Thoracic aorta (tissue), 2 donors: ENCODE measurements at places on chromosomes 12 and 14. TPM values are rescaled to one million over a fixed set of nuclear protein-coding genes. Genes with fewer than 3 reads are reported as not detected.

DNA sequence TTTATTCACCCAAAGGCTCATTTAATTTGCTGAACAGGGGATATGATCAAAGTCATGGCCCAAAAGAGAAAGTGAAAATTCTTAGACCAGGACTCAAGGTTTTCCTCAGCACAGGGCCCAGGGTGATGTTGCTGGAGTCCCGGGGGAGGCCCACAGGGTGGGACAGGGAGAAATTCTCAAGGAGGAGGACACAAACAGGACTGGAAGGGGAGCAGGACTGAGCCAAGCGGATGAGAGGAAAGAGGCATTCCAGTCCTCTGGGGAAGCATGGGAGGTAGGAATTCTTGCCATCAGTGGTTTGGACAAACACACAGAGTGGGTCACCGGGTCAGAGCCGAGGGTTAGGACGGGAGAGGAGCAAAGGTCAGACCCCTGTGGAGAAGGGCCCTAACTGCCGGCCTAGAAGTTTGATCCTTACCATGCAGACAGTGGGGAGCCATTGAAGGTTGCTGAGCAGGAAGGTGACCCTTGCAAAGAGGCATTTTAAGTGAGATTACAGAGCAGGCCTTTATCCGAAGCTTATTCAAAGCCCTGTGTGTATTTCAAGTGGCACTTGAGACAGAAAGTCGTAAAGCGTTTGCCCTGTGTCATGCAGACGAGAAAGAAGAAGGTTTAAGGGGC is 68.4 kb upstream of the PTGR2 start:
- H3K27ac ChIP-seq: peak overlapping the region; percentile 95
- no peaks in the 10 kb centered on the region for H3K36me3 ChIP-seq
- no peak for DNase-seq
- H3K4me3 ChIP-seq: peak overlapping the region; percentile 12
- H3K27me3 ChIP-seq: no peaks in the 10 kb centered on the region
- H3K4me1 ChIP-seq: peaks cover 41% of the 10 kb centered on the region

GRCh38 chr12:55280991-55281390 is 15.4 kb downstream of the OR6C6 start:
- H3K4me3 ChIP-seq: no peak overlapping the region
- H3K36me3 ChIP-seq: no peaks in the 10 kb centered on the region
- H3K27me3 ChIP-seq: no peaks in the 10 kb centered on the region

GRCh38 chr12:99043319-99043914 is 398.3 kb downstream of the APAF1 start:
- H3K4me3 ChIP-seq: no peak overlapping the region
- H3K27ac ChIP-seq: no peak overlapping the region
- H3K4me1 ChIP-seq: no peaks in the 10 kb centered on the region
- H3K27me3 ChIP-seq: no peaks in the 10 kb centered on the region
- no peaks in the 10 kb centered on the region for H3K36me3 ChIP-seq
- no peak for DNase-seq

GRCh38 chr12:92437452-92437851 is 265.3 kb upstream of the PLEKHG7 start:
- H3K27me3 ChIP-seq: no peaks in the 10 kb centered on the region
- peaks cover 14% of the 10 kb centered on the region for H3K4me1 ChIP-seq
- H3K36me3 ChIP-seq: no peaks in the 10 kb centered on the region
- no peak for DNase-seq
- H3K4me3 ChIP-seq: no peak overlapping the region

DNA sequence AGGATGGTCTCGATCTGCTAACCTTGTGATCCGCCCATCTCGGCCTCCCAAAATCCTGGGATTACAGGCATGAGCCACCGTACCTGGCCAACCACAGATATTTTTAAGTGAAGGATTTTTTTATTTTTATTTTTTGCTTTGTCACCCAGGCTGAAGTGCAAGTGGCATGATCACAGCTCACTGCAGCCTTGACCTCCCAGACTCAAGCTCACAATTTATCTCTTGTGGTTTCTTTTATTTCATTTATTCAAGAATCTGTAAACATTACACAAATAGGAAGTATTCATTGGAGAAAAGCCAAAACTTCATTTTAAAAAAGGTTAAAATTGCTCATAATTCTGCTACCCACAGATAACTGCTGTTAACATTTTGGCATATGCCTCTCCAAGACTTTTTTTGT is 13.3 kb downstream of the MOAP1 start:
- no peaks in the 10 kb centered on the region for H3K4me1 ChIP-seq
- H3K36me3 ChIP-seq: no peaks in the 10 kb centered on the region
- H3K27ac ChIP-seq: no peak overlapping the region
- no peak overlapping the region for H3K4me3 ChIP-seq

DNA sequence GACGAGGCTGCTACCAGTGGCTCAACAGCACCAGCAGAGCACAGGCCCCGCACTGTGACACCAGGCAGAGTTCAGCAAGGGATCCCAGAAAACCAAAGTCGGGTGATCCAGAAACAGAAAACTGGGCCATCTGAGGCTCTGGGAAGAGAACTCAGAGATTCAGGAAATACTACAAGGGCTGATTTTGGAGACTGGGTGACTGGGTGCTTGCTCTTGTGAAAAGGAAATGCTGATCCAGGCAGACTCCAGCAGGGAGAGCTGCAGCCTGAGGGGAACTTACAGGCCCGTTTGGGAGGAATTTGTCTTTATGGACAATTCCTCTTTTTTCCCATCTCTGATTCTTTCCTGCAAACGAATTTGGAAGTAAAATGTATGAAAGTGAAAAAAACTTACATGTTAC is 28.2 kb downstream of the FOXN3 start:
- H3K27ac ChIP-seq: no peak overlapping the region
- peaks cover 18% of the 10 kb centered on the region for H3K4me1 ChIP-seq

GRCh38 chr14:75831455-75831854 is 150.3 kb downstream of the TGFB3 start:
- no peaks in the 10 kb centered on the region for H3K36me3 ChIP-seq
- peaks cover 14% of the 10 kb centered on the region for H3K4me1 ChIP-seq
- H3K27me3 ChIP-seq: no peaks in the 10 kb centered on the region

GRCh38 chr12:90473831-90474230 is 481.1 kb downstream of the CCER1 start:
- no peaks in the 10 kb centered on the region for H3K27me3 ChIP-seq
- no peak overlapping the region for H3K27ac ChIP-seq
- DNase-seq: no peak
- no peaks in the 10 kb centered on the region for H3K36me3 ChIP-seq

DNA sequence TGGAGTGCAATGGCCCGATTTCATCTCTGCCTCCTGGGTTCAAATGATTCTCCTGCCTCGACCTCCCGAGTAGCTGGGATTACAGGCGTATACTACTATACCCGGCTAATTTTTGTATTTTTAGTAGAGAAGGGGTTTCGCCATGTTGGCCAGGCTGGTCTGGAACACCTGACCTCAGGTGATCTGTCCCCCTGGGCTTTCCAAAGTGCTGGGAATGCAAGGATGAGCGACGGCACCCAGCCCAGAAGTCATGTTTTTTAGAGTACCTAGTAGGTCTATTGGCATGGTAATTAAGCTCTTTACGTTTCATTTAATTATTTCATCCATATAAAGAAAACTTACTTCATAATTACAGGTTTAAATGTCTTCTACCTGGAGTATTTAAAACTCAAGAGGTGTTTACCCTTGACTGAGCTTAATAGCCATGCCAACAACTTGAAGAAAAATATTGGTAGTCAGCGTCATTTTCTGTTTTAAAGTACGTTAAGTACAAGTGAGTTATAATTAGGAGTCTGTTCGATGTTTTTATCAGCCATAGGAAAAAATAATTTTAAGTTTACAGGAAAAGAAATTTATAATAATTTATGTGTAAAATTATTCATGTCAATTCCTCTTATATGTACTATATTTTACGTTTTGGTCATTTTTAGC is 4.0 kb downstream of the TMPO start:
- H3K36me3 ChIP-seq: peaks cover 7% of the 10 kb centered on the region
- no peak overlapping the region for H3K27ac ChIP-seq
- no peak overlapping the region for H3K4me3 ChIP-seq
- peaks cover 19% of the 10 kb centered on the region for H3K4me1 ChIP-seq

DNA sequence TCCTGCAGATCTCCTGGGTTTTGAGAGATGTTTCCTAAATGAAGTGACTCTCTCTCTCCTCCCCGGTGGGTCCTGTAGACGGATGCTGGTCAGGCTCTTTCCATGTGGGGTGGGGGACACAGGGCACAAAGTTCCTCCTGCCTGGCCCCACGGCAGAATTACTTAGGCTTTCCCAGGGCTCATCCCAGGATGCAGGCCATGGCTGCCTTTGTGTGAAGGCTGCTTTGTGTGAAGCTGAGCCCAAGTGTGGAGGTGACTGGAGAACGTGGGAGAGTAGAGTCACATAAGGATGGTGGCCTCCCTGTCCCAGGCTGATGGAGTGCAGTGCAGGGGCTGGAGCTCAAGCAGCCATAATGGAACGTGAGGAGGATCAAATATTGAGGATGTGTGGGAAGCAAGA is 200.2 kb downstream of the ADGRD1 start:
- no peak for DNase-seq
- no peaks in the 10 kb centered on the region for H3K4me1 ChIP-seq
- H3K27ac ChIP-seq: no peak overlapping the region

GRCh38 chr14:103775506-103775905 is 59.9 kb downstream of the ZFYVE21 start:
- H3K4me3 ChIP-seq: no peak overlapping the region
- H3K36me3 ChIP-seq: no peaks in the 10 kb centered on the region

- no peak overlapping the region for H3K4me3 ChIP-seq
- no peaks in the 10 kb centered on the region for H3K36me3 ChIP-seq
- H3K4me1 ChIP-seq: no peaks in the 10 kb centered on the region
Observed at GRCh38 chr14:105871590-105871989, 345.2 kb downstream of the TMEM121 start.

DNA sequence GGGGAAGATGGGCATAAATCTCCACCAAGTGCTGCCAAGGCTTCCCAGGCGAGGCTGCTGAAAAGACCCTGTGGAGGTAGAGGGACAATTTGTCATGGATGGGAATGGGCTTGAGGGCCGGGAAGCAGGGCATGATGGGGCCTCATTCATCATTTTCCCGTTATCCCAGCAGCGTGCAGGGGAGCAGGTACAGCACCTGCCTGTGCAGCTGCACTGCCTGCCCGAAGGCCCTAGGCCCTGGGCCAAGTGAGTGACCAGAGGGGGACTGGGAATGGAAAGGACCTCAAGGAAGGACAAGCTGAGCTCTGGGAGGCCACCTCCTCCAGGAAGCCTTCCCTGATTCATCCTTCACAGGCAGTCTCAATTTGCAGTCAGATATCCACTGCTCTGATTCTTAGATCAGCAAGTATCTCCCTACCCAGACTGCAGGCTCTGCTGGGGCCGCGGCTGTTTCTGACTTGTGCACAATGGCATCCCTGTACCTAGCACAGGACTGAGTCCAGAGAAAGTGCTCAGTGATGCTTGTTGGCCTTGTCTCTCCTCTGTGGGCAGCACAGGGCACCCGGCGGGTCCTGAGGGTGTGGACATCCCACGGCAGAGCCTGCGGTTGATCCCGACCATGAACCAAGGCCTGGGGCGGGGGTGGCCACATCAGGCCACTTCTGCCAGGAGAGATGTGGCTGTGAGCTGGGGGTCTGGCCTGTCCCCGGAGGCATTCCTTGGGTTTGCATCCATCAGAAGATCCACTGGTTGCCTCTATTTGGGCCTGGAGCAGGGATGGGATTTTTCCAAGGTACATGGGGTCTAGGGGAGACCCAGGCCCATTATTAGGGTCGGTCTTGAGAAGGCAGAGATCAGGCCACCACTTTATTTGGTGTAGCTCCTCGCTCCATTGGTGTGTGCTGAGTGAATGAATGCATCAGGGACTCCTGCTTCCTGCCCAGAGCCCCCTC is 167.3 kb upstream of the RTL1 start:
- no peaks in the 10 kb centered on the region for H3K27me3 ChIP-seq
- H3K4me3 ChIP-seq: no peak overlapping the region
- no peak overlapping the region for H3K27ac ChIP-seq
- no peak for DNase-seq

DNA sequence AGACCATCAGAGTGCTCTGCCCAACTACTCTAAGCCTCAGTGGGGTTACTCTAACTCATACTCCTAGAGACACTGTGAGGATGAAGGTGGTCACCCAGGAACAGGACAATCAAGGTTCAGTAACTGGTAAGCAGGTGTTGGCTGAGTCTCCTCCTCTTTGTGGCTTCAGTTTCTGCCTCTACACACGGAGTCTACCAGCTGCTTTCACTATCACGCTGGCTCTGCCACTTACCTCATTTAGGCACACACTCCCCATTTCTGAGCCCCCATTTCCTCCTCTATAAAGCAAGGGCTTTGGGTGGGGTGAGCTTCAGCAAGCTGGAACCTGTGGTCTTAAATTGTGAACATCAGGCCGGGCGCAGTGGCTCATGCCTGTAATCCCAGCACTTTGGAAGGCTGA is 7.3 kb upstream of the TCHP start:
- H3K27me3 ChIP-seq: no peaks in the 10 kb centered on the region
- H3K4me1 ChIP-seq: no peaks in the 10 kb centered on the region
- no peak overlapping the region for H3K27ac ChIP-seq
- H3K4me3 ChIP-seq: no peak overlapping the region
- H3K36me3 ChIP-seq: no peaks in the 10 kb centered on the region

DNA sequence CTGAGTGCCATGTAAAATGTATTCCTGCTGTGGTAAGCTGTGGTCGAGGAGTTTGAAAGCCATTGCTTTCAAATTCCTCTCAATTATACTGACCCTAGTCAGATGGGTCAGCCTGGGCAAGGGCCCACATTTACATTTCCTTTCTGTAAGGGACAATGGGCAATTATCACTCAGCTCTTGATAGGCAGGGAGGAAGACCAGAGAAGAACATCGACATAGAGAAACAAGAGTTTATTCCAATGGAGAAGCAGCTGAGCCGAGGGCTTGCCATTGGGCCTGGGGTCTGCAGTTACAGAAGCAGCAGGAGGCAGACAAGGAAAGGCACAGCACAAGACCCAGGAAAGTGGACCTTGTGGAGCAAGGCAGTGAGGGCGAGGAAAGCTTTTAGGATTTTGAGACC is 9.7 kb downstream of the NRIP2 start:
- H3K27ac ChIP-seq: no peak overlapping the region
- no peaks in the 10 kb centered on the region for H3K4me1 ChIP-seq
- H3K27me3 ChIP-seq: no peaks in the 10 kb centered on the region
- H3K4me3 ChIP-seq: no peak overlapping the region

GRCh38 chr14:26841326-26841725 is 243.5 kb upstream of the NOVA1 start:
- H3K4me1 ChIP-seq: no peaks in the 10 kb centered on the region
- no peak overlapping the region for H3K4me3 ChIP-seq
- H3K27ac ChIP-seq: no peak overlapping the region
- H3K27me3 ChIP-seq: no peaks in the 10 kb centered on the region
- DNase-seq: no peak
- no peaks in the 10 kb centered on the region for H3K36me3 ChIP-seq

GRCh38 chr12:10369557-10370415 is 20.1 kb downstream of the KLRK1 start:
- H3K27me3 ChIP-seq: no peaks in the 10 kb centered on the region
- DNase-seq: no peak
- H3K4me1 ChIP-seq: peaks cover 14% of the 10 kb centered on the region
- H3K4me3 ChIP-seq: no peak overlapping the region

C3AR1 gene
- 21.2 TPM for total RNA-seq

DTX1 gene
- total RNA-seq: 1.3 TPM

SMOC1 gene
- 29.8 TPM for total RNA-seq

RDH16 gene
- total RNA-seq: 0.54 TPM

PTPRB gene
- 21.9 TPM for total RNA-seq

REM2 gene
- 0.28 TPM for total RNA-seq

NGB gene
- not detected for total RNA-seq

GTF2A1 gene
- total RNA-seq: 25.5 TPM

PLBD1 gene
- 7.0 TPM for total RNA-seq

DIO2 gene
- 13.0 TPM for total RNA-seq

FGD4 gene
- total RNA-seq: 52.7 TPM

FGF23 gene
- total RNA-seq: not detected
